ENCODE measurements at places on chromosomes 4 and X. TPM values are rescaled to one million over a fixed set of nuclear protein-coding genes. Genes with fewer than 3 reads are reported as not detected.

LAS1L gene
- 13.5 TPM for total RNA-seq

MAP3K15 gene
- total RNA-seq = 0.82 TPM

CXCL13 gene
- total RNA-seq = not detected

MOB1B gene
- total RNA-seq = 26.1 TPM

BCORL1 gene
- total RNA-seq = 2.0 TPM

KCNE5 gene
- total RNA-seq = 1.2 TPM

Data from frontal cortex (tissue), 4 donors.